ENCODE measurements at places on chromosomes 4 and X.

- DNase-seq, result peak; percentile 6
Observed at GRCh38 chr4:115113506-115114106, at the start of gene NDST4. NDST4 (minus strand) TSS chr4:115113620; CDS start chr4:115077036, 36,584 bp downstream.

DNA sequence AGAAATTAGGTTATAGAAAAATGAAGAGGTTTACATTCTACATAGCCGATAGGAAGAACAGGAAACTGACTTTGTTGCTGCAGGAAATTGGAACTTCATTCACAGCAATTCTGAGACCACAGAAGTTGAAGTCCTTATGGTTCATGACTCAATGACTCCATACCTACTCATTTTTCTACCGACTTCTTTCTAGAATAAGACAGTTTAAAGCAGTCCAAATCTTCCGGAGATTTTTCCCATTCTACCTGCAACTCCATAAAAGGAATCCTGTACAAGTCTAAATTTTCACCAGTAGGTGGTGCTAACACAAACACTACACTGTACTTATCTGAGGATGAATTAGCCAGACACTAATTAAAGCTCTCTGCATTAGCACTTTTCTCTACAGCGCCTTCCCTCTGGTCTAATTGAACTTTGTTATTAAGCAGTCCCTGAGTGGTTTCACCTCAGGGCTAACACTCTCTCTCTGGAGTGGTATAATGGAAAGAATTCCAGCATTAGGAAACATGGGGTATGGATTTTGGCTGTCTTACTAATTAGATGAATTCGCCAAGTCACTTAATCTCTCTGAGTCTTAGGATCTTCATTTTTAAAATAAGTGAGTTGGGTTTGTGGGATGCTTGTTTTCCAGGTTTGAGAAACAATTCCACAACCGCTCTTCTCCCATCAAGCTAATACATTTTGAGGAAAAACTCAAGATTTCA, 167.9 kb downstream of the SMIM20 start:
- peak; percentile 51 for DNase-seq

- DNase-seq, result peak; percentile 37
Observed at GRCh38 chrX:103716962-103717361, 6.3 kb downstream of the TMEM31 start.

DNA sequence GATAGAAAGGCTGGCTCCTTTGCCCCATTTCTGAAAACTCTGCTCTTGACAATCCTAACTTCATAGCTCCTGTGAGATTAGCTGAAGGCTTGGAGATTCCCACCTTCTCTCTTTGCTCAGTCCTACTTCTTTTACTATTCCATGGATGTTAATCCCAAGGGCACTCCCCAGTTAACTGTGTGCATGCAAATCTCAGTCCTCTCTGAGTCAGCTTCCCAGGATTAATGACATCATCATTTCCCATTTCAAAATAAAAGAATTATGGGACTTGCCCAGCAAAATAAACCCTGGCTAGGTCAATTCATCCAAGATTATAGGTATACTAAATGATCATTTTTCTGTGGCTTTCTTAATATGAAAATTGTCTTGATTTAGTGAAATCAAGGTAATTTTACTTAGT, 328.6 kb upstream of the NR3C2 start:
- no peak for DNase-seq

DNA sequence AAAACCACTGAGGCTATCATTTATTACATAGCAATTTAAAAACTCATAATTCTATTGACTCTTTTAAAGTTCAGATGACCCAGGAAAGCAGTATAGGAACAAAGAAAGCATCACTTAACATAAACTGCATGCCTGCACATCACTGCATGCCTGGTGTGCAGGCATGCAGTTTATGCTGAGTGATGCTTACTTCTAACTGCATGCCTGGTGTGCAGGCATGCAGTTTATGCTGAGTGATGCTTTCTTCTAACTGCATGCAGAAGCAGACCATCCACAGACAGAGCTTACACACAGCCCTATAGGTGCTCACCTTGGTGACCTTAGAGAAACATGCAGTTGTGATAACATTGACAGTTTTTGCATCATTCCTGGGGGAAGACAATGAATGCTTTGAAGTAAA, 17.0 kb downstream of the SDAD1 start:
- peak; percentile 50 for DNase-seq

GRCh38 chr4:124803641-124804040, 91.1 kb upstream of the ANKRD50 start:
- peak; percentile 35 for DNase-seq

- no peak for DNase-seq
Observed at GRCh38 chr4:179248821-179249220, 1806.6 kb upstream of the AGA start.

DNA sequence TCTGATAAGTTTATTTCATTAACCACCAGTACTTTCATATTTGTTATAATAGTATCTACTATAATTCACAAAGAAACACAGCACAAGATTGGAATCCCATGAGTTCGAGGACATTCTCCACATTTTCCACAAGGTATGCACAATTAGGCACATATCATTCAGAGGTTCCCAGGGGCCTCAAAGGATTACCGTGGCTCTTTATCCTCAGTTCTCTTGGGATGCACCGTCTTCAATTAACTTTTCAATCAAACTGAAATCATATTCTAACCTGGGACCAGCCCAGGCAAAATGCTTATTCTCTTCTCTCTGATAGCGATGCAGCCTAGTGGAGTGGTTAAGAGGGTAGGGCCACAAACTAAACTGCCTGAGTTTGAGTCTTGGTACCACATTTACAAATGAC, 242.6 kb upstream of the RASGEF1B start:
- no peak for DNase-seq

DNA sequence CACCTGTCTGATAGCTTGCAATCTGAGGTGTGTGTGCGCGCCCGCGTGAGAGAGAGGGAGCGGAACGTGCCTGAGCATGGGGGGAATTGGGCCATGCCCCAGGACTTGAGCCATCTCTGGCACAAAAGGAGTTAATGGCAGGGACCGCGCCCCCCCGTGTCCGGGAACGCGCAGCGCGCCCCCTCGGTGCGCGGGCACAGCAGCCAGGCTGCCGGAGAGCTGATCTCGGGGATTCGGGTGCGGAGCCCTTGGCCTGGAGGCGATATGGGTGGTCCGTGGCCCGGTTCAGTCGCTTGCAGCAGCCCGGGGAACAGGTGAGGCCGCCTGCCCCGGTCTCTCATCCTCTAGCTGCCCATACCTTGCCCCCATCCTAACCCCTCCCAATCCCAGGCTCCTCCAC, at the start of gene NLGN3:
Gene NLGN3 (plus strand): TSS at position 191 of the 400 bp plus-strand sequence. CDS start 2,909 bp downstream, outside the sequence.
- DNase-seq, result no peak

- no peak for DNase-seq
Observed at GRCh38 chrX:21744721-21745120, 13.2 kb downstream of the SMPX start.

DNA sequence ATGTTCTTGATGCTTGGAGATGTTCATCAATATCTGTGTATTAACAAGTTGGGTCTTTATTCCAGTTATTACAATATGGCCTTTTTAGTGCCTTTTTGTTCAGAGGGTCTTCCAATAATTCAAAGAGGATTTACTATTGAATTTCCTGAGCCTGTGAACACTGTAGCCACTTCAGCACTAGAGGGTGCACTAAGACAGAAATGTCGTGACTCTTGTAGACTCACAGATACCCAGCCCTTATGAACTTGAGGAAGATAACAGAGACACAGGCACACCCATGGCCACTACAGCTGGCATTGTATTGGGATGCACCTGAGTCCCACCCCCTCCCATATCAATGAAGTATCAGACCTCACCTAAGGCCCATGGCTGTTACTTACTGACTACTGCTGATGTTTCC, 54.4 kb upstream of the ACTRT1 start:
- peak; percentile 34 for DNase-seq

GRCh38 chr4:7625071-7625470, 190.3 kb upstream of the PSAPL1 start:
- DNase-seq, result no peak

- DNase-seq, result peak; percentile 43
Observed at GRCh38 chrX:95076449-95076848, 1402.4 kb downstream of the FAM133A start.

DNA sequence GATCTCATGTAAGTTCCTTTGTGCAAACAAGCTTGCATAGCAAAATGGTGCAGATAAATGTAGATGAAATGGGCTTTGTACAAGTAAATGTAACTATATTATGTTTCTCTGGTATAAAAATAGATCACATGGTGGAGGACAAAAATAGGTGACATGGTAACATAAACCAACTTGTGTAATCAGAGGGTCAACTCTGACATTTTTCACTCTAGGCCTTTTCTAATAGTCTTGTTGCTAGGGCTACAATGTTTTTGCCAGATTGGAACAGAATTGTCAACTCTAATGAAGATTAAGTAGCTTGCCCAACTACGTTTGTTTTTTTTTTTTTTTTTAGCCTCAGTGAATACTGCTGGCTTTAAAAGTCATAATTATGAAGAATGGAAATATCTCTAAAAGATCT, 11.5 kb downstream of the MAD2L1 start:
- no peak for DNase-seq

- no peak for DNase-seq
Observed at GRCh38 chrX:19964017-19964710, 26.7 kb downstream of the BCLAF3 start.

GRCh38 chr4:33579951-33580350, 2664.4 kb downstream of the ARAP2 start:
- no peak for DNase-seq

DNA sequence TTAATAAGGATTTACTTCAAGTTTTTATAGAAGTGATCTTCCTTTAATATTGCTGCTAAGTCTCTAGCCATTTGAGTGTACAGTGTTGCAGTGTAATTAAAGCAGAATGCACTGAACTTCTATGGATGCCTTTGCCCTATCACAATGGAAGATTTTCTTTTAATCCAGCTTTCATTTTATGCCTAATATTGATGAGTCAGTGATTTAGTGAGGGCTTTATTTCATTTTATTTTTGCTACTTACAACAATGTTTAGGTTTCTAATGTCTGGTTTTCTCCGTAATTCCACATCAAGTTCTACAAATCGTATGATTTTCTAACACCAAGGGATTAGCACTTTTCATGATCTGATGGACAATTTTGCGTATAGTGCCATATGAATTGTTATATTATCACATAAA, 504.1 kb downstream of the PCDH11X start:
- no peak for DNase-seq

DNA sequence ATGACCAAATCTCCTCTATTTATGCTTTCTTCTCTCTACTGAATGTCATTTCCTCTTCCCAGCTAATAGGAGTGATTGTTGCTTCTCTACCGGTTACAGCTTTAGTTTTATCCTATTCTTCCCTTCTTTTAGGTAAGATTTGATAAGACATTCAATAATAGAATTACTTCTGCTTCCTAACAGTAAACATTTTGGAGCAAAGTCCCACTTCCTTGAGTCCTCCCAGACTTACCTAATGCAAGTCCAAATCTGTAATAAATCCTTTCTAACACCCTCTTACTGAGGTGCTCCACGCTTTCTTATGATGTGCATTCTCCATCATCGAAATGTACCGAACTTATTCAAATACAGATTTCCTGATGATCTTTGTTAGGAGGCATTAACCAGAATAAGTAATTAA, 79.2 kb upstream of the GPM6A start:
- no peak for DNase-seq

DNA sequence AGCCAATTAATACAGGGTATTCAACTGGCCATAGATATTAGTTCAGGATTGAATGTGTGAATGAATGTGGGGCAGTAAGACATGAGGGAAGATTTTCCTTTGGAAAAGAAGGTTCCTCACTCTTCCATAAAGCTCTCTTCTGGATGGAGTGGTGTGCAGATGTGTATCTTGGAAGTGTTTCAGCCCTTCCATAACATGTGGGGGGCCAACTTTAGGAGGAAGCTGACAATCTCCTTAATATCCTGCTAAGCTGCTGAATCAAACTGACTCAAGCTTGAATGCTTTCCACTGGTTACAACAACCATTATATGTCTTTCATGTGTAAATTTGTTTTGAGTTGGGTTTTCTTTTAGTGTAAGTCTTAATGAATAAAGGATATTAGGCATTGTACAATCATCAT, 40.3 kb downstream of the FANCB start:
- no peak for DNase-seq

GRCh38 chr4:41446391-41446790, 91.6 kb upstream of the LIMCH1 start:
- no peak for DNase-seq

Measured in ACHN (cell line).